LHCN-M2 (cell line): ENCODE measurements at places on chromosomes 13 and 19. TPM values are rescaled to one million over a fixed set of nuclear protein-coding genes. Genes with fewer than 3 reads are reported as not detected.

GRCh38 chr19:55339889-55340783 is 460 bp downstream of the KMT5C start:
- DNase-seq: no peak

GRCh38 chr19:46232029-46232428 is 2.5 kb downstream of the IGFL1 start:
- no peak for DNase-seq

- DNase-seq: no peak
Observed at GRCh38 chr13:40779796-40780285, 8.9 kb upstream of the MRPS31 start.

Gene MYH14
- total RNA-seq: not detected in 2 replicates
